ENCODE measurements at places on chromosomes 7 and 10.
A peak's percentile ranks its signal among the peaks of the same experiment; 100 is the strongest.

DNA sequence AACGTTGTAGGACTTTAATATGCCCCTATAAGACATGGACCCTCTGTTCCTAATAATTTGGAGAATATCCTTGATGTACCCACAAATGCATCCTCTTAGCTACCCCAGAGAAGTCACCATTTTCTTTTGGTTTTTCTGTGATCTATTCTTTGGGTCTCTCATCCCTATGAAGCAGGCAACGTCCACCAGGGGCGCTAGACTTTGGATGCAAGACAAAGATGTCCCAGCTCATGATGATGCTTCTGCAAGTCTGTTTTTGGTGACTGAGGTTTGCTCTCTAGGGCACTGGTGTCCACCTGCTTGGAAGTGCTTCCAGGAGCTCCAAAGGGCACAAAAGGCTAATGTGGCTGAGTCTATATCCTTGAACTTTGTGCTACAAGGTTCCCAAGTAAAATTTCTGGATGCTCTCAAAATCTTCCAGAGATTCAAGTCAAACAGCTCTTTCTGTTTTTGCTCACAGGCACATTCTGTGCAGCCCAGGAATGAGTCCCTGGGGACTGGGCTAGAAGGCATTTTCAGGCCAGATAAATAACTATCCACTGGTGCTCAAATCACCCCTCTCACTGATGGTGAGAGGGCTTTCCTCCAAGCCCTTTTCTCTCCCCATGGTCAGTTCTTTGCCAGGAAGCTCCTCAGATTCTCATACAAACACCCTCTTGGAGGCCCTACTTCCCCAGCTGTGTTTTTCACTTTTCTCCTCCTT, 166.4 kb downstream of the C7orf25 start:
- no peak for DNase-seq

- DNase-seq: no peak
Observed at GRCh38 chr10:129397198-129397974, 69.7 kb upstream of the MGMT start.

- DNase-seq: no peak
Observed at GRCh38 chr10:63896992-63897391, 375.8 kb downstream of the REEP3 start.

DNA sequence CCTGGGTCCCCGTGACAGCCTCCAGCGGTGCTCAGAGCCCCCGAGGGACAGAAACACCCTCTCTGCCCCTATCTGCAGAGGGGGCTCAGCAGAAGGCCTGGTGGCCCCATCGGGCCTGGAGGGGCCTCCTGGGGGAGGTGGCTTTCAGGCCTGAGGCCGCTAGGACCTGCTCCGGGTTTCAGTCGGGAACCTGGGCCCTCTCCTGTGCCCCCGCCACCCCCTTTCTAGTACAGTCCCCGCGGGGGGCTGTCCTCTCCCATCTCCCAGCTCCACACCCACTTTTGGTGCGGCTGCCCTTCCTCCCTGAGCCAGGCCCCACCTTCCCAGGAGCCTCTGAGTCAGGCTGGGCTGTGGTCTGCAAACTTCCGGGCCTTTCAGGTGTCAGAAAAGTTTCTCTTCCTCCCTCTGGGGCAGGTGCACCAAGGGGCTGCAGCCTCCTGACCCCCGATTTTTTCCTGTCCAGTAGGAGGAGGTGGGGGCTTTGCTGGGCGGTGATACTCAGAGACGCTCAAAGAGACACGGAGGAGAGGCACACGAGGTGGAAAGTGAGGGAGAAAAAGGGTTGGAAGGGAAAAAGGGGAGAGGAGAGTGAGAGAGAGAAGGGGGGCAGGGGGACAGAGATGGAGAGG, 692 bp downstream of the CARD11 start:
- DNase-seq: peak; percentile 41

- DNase-seq: no peak
Observed at GRCh38 chr7:739983-740942, 13.2 kb upstream of the PRKAR1B start.
